Stomach (tissue), 19 donors: ENCODE measurements at places on chromosomes 6 and 20. TPM values are rescaled to one million over a fixed set of nuclear protein-coding genes. Genes with fewer than 3 reads are reported as not detected.

DNA sequence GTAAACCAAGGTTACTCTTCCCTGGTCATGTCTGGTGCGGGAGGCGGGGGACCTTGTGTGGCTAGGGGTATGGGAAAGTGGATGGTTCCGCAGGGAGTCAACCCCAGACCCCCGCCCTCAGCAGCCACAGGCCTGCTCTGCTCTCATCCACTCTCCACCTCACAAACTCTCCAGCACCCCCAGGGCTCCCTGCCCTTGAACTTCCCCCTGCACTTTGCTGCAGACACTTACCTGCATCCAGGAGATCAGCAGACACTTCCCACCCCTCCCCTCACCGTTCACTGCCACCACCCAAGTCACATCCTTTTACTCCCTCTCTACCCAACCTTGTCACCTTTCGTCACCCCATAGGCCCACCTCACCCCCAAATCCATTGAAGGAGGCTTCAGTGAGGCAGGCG, 3.9 kb upstream of the RAET1L start:
- no peak for DNase-seq

Gene SLC22A7
- not detected for total RNA-seq

DNA sequence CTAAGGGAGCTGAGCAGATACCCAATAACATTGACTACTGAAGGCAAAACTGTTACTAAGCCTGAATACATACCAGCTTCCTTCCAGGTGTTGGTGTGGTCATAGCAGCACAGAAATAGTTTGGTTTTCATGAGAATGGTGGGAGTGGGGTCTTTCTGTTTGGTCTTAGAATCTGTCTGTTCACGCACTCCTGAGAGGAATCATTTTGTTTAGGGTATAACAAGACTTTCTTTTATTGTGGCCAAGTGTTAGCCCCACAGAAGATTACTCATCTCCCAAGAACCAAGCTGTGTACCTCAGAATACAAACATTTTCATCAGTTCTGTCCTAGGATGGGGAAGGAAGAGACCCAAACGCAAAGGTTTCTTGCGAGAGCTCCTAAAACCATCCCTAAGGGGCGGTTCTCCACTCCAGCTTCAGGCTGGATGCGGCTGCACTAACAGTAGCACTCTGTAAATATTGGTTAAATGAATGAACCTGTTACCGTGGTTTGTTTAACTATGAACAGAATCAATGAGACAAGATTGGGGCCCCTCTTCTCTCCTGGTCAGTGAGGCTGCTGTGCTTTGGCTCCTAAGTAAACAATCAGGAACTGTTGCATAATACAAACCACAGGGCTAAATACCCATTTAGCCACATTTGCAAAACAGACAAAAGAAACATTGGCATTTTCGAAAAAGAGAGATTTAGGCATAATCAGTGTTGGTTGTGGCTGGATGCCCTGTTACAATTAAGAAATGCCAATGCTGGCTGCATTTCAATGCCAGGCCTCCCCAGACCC, 44.9 kb downstream of the SNAP25 start:
- DNase-seq: peak; percentile 16

DNA sequence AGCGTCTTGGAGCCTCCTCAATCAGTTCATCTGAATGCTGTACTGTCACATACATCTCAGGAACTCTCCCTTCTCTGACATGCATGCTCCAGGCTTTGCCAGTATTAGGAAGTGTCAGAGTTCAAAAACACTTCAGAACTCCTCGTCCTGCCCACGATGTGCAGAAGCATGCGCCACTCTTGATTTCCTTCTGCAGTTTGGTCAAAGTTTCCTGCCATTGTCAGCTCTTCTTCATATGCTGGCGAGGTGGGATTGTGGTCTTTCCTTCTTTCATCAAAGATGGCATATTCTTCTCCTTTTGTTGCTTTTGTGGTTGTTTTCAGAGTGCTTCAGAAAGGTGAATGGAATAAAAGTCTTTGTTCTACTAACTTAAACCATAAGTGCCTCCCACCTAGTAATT, 21.0 kb downstream of the SLC13A3 start:
- no peak for DNase-seq

Gene ID1
- total RNA-seq: 315 TPM

Gene RIPOR3
- 61.1 TPM for total RNA-seq

DNA sequence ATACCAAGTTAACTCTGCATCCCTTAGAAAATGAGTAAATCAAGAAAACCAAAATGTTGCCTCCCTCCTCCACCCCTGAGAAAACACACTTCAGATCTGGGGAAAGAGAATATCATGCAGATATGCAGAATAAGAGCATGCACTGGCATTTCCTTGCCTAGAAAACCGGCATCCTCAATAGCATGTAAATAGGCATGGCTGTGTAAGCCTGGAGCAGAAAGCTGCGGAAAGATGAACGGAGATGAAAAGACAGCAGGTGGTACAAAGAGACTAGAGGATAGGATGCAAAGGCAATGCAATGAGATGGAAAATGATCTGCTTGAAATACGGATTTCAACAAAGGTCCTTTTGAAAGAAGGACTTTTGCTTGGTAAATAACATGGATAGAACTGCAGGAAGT, 10.3 kb upstream of the GGTLC1 start:
- DNase-seq: no peak

DNA sequence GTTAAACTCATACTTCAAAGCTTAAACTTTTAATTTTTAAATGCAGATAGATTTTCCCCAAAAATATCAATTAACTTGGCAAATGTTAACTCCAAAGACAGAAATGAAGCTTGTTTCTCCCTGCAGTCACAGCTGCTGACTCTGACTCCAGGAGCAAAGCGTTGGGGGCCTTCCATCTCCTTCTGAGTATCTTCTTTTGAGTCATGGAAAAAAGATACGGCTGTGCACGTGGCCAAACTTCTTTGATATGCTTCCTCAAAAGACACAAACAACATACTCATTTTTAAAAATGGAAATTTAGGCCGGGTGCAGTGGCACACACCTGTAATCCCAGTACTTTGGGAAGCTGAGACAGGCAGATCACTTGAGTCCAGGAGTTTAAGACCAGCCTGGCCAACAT, 28.3 kb downstream of the KIF16B start:
- no peak for DNase-seq

GRCh38 chr6:74973591-74973990, 232.3 kb downstream of the COL12A1 start:
- no peak for DNase-seq
